ENCODE measurements at places on chromosomes 2 and 18.

DNA sequence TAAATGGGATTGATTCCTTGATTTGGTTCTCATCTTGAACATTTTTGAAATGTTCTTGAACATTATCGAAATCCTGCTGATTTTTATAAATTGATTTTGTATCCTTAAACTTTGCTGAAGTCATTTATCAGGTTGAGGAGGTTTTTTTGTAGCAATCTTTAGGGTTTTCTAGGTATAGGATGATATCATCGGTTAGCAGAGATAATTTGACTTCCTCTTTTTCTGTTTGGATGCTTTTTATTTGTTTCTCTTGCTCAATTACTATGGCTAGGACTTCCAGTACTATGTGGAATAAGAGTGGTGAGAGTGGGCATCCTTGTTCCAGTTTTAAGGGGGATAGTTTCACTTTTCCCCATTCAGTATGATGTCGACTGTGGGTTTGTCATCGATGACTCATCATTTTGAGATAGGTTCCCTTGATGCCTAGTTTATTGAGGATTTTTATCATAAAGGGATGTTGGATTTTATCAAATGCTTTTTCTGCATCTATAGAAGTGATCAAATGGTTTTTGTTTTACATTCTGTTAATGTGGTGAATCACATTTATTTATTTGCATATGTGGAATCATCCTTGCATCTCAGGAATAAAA, 201.5 kb upstream of the ZSWIM2 start:
- DNase-seq = no peak

DNA sequence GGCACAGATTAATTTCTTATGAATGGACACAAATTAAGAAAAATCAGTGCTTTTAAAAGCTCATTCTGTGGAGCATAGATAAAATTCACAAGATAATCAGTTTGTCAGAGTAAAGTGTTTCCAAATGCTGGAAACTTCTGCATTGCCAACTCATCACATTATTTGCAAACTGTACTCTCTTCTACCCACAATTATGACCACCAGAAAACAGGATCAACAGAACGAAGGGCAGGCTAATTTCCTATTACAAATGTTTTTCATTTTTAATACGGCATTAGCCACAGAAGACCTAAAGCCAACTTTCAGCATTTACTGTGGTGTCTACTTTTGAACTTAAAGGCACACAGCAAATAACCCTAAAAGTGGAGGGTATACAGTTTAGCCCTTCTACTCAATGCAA, 6.0 kb downstream of the IRS1 start:
- DNase-seq = no peak

- no peak for DNase-seq
Measured at GRCh38 chr18:59006461-59007067, 133.1 kb upstream of the SEC11C start.

DNA sequence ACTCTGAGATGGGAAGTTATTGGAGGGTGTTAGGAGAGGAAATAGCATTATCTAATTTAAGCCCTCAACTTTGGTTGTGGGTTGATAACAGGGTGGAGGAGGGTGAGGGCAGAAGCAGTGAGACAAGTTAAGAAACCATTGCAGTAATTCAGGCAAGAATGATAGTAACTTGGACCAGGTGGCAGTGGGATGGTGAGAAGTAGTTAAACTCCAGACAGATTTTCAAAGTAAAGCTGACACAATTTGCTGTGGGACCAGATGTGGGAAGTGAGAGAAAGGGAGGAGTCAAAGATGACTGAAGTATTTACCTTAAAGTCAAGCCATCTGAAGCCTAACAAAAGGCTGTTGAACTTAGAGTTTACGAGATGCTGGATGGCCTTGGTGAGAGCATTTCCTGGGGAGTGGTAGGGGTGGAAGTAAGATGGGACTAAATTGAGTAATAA, 163.2 kb upstream of the KLF7 start:
- DNase-seq = no peak

DNA sequence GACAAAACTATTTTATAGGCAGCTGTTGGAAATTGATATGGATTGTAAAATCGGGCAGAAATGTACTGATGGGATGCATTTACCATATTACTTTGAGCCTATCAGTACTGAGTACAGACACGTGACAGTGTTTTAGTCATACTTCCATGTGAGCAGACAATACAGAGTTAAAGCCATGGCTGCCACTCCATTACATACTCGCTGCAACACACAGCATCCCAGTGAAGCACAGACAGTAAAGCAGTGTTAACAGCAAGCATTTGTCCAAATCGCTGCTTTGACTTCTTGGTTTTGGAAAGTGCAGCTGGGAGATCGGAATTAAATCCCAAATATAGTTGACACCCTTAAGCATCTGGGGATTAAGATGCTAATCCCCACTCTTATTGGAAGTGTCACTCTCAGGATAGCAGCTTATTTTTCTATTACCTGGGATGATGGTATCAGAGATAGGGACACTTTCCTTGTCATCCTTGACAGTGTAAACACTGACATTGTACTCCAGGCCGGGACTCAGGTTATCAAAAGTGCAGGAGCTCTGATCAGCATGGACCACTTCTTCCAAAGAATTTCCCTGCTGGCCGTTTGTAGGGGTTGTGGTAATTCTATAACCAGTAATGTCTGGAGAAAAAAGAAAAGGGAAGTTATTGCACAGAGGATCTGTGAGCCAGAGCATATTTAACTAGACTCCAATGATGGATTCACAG, 41.6 kb downstream of the FN1 start:
- DNase-seq = no peak

DNA sequence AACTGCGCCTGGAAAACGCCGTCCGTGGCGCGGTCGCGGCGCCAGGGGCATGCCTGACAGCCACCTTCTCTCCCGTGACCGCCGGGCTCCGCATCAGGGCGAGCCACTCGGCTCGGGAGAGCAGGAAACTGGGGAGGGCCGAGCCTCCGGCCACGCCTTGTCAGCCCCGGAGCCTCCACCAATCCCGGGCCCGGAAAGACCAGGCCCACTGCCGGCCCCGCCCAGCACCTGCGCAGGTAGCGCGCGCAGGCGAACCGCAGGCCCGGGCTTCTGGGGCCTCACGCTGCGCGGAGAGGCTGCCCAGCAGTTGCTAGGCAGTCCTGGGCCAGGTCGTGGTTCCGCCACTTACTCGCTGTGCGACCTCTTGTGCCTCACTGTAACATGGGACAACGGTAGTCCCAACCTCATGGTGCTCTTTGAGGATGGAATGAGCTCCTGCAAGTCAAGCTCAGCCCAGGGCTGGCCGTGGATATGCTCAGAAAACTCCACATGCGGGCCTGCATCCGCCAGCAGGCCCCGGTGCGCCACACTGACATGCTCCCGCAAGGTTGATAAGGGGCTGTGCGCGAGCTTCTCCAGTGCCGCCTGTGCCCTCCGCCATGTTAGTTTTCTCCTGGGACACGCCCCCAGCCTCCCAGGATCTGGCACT, 97.1 kb downstream of the INHBB start:
- peak; percentile 86 for DNase-seq

DNA sequence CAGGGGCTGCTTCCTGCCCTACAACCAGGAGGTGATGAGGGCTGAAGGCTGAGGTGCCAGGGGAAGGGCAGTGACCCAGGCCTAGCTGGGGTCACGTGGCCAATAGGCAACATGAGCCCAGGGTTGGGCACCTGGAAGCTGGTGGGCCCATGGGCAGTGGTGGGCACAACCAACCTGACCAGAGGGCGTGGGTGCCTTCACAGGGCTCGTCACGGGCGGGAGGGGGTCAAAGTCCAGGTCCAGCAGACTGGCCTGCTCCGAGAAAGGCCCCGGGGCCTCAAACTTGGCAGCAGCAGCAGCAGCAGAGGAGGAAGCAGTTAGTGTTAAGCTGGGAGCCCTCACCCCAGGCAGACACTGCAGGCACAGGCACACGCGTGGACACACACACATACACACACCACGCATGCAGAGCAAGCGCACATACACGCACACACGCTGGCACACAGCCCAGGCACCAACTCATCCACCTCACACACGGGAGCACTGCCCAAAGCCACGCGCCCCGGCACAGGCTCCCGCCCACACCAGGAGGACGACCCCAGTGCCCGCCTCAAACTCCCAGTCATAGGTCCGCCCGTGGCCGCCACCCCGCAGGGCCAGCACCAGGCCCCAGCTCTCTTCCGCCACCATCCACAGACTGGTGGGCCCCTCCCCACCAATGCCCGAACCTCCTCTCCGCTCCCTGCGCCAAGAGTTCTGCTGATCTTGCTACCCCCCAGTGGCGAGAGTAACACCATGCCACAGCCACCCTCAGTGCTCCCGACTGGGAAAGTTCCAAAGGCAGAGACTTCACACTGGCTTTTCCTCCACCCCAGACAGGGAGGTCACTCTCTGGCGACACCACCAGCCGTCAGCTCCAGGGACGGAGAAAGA, 53.0 kb downstream of the BIN1 start:
- peak; percentile 64 for DNase-seq

DNA sequence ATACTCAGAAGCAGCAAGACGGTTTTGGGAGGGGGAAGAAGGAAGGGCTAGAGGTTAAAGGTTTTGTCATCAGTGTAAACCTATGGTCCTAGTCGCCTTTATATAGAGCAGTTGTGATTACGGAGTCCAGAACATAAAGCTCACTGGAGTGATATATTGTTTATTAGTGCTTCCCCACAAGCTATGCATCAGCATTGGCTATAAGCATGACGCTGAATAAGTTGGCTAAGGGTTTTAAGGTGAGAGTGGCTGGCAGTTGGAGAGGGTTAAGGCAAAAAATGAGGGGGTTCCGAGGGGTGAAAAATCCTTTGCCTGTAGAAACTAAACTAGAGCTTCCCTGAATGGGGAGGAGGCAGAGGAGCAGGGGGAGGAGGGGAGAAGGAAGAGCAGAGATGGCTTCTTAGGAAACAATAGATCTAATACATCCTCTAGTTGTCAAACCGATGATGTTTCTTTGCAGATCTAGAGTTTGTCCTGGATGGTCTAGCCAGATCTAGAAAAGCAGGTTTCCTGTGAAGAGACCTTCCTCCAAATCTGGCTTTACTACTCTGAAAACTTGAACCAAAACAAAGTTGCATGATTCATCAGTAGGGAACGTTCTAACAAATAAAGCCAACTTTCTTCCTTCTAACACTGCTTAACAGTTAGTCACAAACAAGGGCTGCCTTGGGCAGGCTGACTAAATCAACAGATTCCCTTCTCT, 2.5 kb downstream of the KLF7 start:
- no peak for DNase-seq

DNA sequence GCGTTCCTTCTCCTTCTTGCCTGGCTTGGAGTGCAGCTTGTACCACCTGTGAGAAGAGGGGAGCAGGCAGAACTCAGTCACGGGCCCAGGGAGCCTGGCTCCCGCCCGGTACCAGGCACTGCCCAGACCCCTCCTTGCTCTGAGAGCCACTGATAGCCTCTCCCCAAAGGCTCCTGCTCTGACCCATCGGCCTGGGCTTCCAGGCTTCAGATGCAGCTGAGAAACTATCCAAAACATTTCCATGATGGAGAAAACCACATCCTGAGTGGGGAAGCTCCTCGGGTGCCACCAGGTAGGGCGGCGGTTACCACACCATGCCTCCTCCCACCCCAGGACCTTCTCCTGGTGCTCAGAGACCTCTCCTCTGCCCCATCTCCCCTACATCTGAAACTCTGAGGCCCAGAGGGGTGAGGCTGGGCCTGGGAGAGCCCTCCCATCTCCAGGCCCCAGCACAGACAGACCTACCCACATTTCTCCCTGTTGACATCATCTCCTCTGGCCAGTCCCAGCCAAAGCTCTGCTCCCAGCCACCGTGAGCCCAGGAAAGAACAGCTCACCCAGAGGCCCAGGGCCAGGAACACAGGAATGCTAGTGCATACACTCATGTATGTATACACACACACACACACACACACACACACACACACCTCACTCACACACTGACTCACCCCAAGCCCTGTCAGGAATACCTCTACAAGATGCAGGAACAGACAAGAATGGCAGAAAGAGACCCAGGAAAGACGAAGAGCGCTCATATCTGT, 17.9 kb upstream of the SFXN5 start:
- DNase-seq = no peak

DNA sequence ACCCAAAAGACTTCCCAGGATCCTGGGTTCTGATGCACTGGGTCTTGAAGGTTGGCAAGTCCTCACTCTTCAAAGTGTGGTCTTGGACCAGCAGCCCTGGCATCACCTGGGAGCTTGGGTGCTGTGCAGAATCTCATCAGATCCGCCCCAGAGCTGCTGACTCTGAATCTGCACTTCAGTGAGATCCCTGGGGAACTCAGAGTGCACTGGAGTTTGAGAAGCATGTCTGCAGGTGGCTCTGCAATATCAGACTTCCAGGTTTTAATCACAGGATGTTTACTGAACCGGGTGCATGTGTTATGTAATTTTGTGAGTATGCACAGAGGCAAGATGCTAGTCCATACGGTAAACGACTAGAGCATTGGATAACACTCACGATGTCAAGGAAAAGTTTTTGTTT, 58.0 kb upstream of the BOD1L2 start:
- no peak for DNase-seq

GRCh38 chr2:48934807-48935206, 179.3 kb upstream of the LHCGR start:
- no peak for DNase-seq

DNA sequence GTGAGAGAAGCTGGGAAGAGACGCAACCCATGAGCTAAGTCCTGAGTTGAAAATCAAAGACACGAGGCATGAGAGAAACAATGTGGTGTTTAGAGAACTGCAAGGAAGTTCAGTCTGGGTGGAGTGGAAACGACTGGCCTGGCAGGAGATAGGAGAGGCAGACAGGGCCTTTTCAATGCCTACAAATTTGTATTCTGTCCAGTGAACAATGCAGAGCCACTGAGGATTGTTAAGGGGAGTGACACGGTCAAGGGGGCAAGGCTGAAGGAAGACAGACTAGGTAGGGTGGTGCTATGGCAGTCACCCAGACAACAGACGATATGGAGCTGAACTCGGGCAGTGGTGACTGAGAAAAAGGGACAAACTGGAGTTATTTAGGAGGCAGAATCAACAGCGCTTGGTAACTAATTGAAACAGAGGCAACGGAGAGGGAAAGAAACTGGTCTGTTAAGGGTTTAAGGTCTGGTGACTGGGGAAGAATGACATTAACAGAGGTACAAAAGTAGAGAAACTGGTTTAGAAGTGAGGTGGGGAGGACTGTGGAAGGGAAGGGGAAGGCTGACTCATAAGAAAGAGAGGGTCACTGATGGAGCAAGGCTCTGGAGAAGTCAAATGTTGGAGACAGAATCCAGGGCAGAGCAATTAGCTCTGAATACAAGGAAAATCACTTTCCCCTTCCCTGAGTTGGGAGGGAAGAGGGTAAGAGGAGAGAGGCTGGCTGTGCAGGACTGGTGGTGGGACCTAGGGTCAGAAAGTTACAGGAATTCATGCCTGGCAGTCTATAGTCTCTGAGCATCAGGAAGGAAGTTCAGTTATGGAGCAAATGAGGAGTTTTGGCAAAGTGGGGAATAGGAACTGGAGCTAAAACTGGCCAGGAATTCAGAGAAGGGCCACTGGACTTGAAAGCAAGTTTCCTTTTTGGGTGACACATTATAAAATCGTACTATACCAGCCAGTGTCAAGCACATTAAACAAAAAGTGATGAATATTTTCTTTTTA, 63.4 kb upstream of the CHRNA1 start:
- no peak for DNase-seq
